Astrocyte (in vitro differentiated cells and primary cell): ENCODE measurements at places on chromosomes 1 and 21.
A peak's percentile ranks its signal among the peaks of the same experiment; 100 is the strongest.

GRCh38 chr1:159851407-159851806, 11.1 kb downstream of the VSIG8 start:
- no peak for DNase-seq

- peak; percentile 23 for DNase-seq
These were observed 1518.9 kb upstream of the B3GALT2 start for GRCh38 chr1:194705123-194705854.

DNA sequence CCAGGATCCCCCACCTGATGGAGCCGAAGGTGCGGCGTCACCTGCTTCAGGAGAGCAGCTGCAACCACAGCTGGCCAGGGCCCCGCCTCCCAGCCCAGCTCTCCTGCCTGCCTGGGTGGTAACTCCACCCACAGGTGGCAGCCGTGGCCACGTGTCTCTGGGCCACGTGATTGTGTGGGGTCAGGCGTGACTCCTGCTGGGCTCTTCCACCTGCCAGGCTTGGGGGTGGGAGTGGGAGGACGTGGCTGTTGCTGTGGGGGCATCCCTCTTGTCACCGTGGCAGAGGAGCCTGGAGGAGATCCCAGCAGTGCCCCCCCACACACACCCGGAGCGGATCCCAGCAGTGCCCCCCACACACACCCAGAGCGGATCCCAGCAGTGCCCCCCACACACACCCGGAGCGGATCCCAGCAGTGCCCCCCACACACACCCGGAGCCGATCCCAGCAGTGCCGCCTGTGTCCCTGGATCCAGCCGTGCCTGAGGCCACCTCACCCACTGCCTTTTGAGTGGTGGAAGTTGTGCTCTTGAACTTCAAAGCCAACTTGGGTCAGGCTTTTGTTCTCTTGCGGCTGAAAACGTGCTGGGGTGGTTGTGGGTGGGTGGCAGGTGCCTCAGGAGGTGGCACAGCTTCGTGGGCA, 32.2 kb downstream of the POFUT2 start:
- no peak for DNase-seq

DNA sequence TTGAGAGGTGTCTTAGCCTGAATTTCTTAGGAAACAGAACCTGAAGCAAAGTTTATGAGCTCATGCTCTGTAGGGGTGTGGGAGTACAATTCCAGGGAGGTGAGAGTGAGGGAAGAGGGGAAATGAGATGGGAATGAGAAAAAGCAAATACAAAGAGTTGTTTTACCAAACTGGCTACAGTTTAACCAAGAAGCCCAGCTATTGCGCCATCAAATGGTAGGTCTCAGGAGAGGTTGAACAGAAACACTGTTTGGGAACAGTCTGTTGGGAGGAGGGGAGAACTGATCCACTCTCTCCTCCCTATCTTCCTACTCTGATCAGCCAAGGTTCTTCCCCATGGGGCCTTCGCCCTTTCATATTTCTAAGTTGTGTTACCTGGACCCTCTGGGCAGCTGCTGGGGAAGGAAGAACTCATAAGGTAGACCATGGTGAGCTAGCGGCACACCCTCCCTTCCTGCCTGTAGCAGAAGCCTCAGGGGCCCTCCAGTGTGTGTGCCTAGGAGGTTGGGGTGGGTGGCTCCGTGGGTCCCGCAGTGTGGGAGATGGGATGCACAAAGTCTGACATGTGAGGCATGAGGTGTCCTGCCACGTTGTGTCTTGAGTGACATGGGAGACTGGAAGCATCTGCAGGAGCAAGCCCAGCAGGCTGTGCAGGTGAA, 120.5 kb downstream of the UCK2 start:
- DNase-seq: no peak

GRCh38 chr1:156704930-156705320, 458 bp downstream of the CRABP2 start:
- DNase-seq: peak; percentile 56

- DNase-seq: no peak
These were observed 74.1 kb upstream of the PLXNA2 start for GRCh38 chr1:208318150-208318734.

DNA sequence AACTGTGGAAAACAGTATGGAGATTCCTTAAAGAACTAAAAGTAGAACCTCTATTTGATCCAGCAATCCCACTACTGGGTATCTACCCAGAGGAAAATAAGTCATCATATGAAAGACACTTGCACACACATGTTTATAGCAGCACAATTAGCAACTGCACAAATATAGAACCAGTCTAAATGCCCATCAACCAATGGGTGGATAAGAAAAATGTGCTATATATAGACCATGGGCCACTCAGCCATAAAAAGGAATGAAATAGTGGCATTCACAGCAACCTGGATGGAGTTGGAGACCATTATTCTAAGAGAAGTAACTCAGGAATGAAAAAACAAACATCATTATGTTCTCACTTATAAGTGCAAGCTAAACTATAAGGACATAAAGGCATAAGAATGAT, 105.0 kb upstream of the PGBD5 start:
- no peak for DNase-seq

DNA sequence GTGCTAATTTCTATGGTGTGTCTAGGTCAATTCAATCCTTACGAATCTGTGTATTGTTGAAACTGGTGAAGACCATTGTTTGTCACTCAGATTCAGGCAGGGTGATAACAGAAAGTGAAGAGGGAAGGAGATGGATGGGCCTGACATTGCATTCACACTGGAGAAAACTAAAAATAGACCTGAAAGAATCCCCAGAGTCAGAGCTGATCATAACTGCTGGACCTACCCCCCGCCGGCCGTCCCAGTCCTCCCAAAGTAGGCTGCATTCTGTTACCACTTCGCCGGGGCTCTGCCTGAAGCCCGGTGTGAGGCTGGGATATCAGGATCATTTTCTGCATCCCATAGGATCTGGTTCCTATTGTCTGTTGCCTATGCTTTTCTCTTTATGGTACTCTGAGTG, 121.1 kb downstream of the NUF2 start:
- DNase-seq: no peak

DNA sequence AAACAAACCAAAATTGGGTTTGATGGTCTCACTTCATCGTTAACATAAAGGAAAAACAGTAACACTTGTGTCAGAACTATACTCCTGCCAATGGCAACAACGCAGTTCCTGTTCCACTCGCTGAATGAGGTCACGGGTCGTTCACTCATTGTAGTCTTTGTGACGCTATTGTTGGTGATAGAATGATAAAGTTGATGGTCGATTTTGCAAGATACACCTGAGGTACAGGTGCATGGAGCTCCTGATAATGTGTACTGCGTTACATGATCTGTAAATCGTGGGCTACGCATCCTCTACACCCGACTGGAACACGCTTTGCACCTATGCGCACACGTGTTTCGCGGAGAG, 391 bp upstream of the CENPS start:
- DNase-seq: peak; percentile 4

- DNase-seq: no peak
These were observed 133.6 kb downstream of the TGFBR3 start for GRCh38 chr1:91752324-91752723.
